Myocyte (in vitro differentiated cells): ENCODE measurements at places on chromosomes 11 and 22. TPM values are rescaled to one million over a fixed set of nuclear protein-coding genes. Genes with fewer than 3 reads are reported as not detected.

The VPREB1 gene
- not detected in 2 replicates for total RNA-seq

The P2RX6 gene
- 72.8 and 103 TPM in 2 replicates for total RNA-seq

The ZP1 gene
- total RNA-seq = not detected in 2 replicates

The SLC43A1 gene
- 9.1 and 11.0 TPM in 2 replicates for total RNA-seq

The GRM5 gene
- total RNA-seq = not detected in 2 replicates

The HEPHL1 gene
- total RNA-seq = not detected in 2 replicates

The SLC25A18 gene
- 1.2 TPM in 1 of 2 replicates, not detected in the other for total RNA-seq

The OR52N1 gene
- total RNA-seq = not detected in 2 replicates

The NLRX1 gene
- total RNA-seq = 22.8 and 24.1 TPM in 2 replicates

The NXPE1 gene
- not detected in 2 replicates for total RNA-seq

The CCDC88B gene
- 0.94 and 1.6 TPM in 2 replicates for total RNA-seq

The LRRC32 gene
- total RNA-seq = 0.16 and 2.0 TPM in 2 replicates

The LIMK2 gene
- total RNA-seq = 67.3 and 97.7 TPM in 2 replicates

The LRRC10B gene
- not detected in 2 replicates for total RNA-seq

The CCDC15 gene
- 1.7 and 1.8 TPM in 2 replicates for total RNA-seq

The APLNR gene
- 0.05 TPM in 1 of 2 replicates, not detected in the other for total RNA-seq

The HPX gene
- total RNA-seq = not detected in 2 replicates

The RASSF10 gene
- total RNA-seq = not detected in 2 replicates

The INS gene
- total RNA-seq = not detected in 2 replicates

The MS4A15 gene
- not detected in 2 replicates for total RNA-seq

The OR51I1 gene
- not detected in 2 replicates for total RNA-seq

The MEI1 gene
- total RNA-seq = 0.08 TPM in 1 of 2 replicates, not detected in the other

The DDI1 gene
- not detected in 2 replicates for total RNA-seq

The PRAME gene
- total RNA-seq = not detected in 2 replicates

The ESAM gene
- 0.08 and 0.26 TPM in 2 replicates for total RNA-seq

The HTR3A gene
- total RNA-seq = not detected in 2 replicates

The CARD10 gene
- 5.7 and 7.3 TPM in 2 replicates for total RNA-seq

The SERPING1 gene
- total RNA-seq = 4.1 TPM in 2 replicates

The ASCL2 gene
- not detected in 2 replicates for total RNA-seq

The RAB38 gene
- 0.40 TPM in 1 of 2 replicates, not detected in the other for total RNA-seq

The OR8D4 gene
- not detected in 2 replicates for total RNA-seq

The GTSE1 gene
- total RNA-seq = 0.35 and 0.47 TPM in 2 replicates
